ENCODE measurements at places on chromosomes 16 and 17.

DNA sequence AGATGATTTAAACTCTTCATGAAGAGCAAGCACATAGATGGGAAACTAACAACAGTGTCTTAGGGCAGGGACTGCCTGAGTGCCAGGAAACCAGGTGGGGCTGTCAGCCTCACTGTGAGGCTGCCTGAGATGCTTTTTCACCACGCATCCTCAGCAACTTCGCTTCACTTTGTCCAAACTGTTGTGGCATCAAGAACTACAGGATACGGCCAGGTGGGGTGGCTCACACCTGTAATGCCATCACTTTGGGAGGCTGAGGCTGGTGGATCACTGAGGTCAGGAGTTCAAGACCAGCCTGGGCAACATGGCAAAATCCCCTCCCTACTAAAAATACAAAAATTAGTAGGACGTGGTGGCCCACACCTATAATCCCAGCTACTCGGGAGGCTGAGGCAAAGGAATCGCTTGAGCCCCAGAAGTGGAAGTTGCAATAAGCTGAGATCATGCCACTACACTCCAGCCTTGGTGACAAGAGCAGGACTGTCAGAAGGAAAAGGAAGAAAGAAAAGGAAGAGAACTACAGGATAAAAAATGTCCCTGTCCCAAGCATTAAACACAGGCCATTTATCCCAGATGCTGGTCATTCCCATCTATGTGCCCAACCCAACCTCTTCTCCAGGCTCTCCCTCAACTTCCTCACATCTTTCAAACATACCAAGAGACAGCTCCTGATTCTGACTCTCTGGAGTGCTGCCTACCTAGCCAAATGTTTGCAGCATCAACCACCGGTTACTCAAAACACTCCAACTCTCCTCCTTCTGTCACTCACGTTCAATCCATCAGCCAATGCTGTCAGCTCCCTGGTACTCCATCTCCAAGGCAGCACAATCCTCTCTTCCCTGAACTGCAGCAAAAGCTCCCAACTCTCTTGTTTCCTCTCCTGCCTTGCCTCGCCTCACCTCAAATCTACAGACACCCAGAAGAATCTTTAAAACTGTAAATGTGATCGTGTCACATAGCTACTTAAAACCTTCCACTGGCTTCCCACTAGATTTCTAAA, 1.6 kb downstream of the EIF4A3 start:
- DNase-seq: no peak

GRCh38 chr17:41610965-41611640, 1.5 kb downstream of the KRT16 start:
- no peak for DNase-seq

GRCh38 chr17:55580596-55581133, 69.4 kb upstream of the SMIM36 start:
- DNase-seq: no peak

GRCh38 chr17:47252766-47253512, 688 bp upstream of the ITGB3 start:
- DNase-seq: no peak

- no peak for DNase-seq
Observed at GRCh38 chr16:65576139-65576538, 454.3 kb upstream of the CDH11 start.

GRCh38 chr16:89525146-89525913, 17.1 kb downstream of the SPG7 start:
- DNase-seq: no peak

GRCh38 chr17:18008496-18009268, 30.3 kb downstream of the ATPAF2 start:
- DNase-seq: no peak

- no peak for DNase-seq
Observed at GRCh38 chr16:75485230-75486013, 9.8 kb downstream of the CHST6 start.

- DNase-seq: no peak
Observed at GRCh38 chr17:17186051-17186450, 20.1 kb downstream of the PLD6 start.

GRCh38 chr17:39955726-39956225, 7.0 kb upstream of the GSDMA start:
- DNase-seq: no peak

DNA sequence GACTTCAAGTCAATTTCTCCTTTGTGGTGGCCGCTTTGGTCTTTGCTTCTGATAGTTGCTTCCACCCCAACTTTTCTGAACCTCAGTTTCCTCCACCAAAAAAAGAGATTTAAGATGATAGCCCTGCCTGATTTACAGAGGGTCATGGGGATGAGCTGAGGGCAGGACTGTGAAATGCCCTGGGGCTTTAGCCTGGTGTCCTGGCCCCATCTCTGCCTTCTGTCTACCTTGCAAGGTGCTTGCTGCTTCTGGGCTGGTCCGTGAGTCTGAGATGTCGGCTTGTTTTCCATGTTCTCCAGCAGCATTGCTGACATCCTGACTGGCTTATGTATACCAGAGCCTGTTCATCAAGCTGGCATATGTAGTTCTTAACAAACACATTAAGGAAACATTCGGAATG, 191.9 kb upstream of the MPHOSPH6 start:
- no peak for DNase-seq

GRCh38 chr16:74700116-74700437, 585 bp downstream of the MLKL start:
- DNase-seq: peak; percentile 6

- no peak for DNase-seq
Observed at GRCh38 chr17:19753661-19754463, 5.8 kb upstream of the ALDH3A1 start.

DNA sequence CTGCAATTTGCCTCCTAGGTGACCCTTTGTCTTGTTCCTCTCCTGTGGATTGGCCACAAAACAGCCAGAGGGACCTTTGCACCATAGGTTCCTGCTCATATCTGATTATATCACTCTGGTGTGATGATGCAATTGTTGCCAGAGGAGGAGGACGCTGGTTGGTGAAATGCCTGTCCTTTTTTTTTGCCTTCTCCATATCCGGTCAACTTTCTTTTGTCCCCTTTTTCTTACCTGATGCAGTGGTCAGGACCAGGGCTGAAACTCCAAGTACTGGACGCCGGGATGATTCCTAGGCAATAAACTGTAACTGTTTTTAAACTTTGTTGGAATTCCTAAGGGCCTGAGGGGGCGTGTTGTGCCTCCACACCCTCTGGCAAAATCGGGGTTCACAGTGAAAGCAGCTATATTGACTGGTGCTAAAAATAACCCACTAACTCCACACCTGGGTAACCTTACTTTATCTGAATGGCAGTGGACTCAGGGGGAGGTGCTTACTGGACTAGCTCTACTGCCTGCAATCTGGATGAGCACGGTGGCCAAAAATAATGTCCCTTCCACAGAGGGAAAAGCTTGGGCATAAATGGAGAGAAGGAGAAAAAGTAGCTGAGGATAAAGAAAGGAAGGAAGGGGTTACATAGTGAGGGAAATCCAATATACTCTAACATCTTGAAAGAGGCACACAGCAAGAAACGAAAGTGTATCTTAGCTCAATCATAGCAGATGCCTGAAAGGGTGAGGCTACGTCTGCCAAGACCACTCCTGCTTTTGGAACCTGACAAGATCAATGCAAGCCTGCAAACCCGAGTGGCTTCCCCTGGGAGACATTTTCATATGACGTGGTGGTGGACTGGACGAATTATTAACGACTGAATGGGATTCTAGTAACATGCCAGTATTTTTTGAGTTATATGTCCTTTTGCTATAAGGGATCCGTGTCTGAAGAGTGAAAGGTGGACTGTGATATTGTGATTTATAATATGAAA, 28.4 kb upstream of the ZNF423 start:
- DNase-seq: no peak

DNA sequence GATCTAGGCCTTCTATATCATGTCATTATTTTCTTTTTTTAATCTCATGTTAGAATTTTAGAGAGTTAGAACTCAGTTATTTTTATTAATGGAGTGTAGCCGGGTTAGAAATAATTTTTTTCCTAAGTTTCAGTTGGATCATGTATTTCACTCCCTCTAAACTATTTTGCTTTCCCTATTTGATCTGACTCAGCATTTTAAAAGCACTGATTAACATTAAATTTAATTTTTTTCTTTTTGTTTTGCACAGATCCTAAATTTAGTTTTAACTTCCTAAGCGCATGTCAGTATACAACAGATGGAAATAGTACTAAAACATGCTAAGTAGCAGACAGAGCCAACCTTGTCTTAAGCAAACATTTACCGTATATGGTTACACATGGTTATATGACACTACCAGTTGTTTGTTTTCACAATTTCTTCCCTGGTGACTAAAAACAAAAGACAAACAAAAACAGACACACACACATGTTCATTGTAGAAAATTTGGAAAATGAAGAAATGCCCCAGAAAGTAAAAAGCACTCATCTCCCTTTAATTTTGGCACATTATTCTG, 33.6 kb upstream of the RAB11FIP4 start:
- no peak for DNase-seq

GRCh38 chr16:11405331-11406176, 60.3 kb downstream of the RMI2 start:
- DNase-seq: no peak

DNA sequence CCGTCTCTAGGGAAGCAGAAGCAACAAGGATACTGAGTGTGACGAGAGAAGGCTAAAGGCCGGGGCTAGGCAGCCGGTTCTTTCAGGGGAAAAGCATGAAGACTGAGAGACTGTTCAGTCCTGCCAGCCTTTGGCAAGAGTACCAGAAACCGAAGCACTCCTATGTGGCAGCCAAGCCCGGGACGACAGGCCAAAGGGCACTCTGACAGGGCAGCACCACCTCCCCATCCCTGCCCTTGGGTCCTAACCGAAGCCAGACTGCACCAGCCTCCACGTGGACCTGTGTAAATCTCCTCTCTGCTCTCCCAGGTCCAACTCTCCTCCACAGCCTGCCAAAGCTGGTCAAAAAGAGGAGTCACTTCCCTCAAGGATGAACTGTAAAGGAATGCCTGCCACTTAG, 23.5 kb upstream of the ALOX15 start:
- no peak for DNase-seq

- no peak for DNase-seq
Observed at GRCh38 chr17:83154311-83155127, 75.1 kb downstream of the METRNL start.

GRCh38 chr16:86874141-86874540, 295.8 kb downstream of the FOXL1 start:
- DNase-seq: no peak

GRCh38 chr17:81693509-81694210, 9.5 kb upstream of the MRPL12 start:
- DNase-seq: no peak

DNA sequence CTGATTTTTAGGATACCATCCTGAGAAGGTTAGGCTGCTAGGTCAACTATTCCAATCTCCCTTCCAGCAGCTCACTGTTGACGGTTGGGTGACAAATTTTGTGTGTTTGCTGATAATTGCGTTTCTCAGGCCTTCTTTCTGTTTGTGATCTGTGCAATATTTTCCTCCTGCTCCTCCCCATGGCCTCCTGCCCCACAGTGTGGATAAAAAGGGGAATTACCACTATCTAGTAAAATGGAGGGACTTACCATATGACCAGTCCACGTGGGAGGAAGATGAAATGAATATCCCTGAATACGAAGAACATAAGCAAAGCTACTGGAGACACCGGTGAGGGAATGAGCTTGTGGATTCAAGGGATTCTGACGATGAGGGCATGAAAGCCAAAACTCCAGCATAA, 9.2 kb downstream of the CHD3 start:
- no peak for DNase-seq

GRCh38 chr17:29066047-29066446, 23.1 kb downstream of the PIPOX start:
- no peak for DNase-seq

- peak; percentile 87 for DNase-seq
Observed at GRCh38 chr16:89167425-89167941, 4.1 kb upstream of the CDH15 start.

- DNase-seq: no peak
Observed at GRCh38 chr17:16935786-16936185, 36.1 kb downstream of the TNFRSF13B start.

DNA sequence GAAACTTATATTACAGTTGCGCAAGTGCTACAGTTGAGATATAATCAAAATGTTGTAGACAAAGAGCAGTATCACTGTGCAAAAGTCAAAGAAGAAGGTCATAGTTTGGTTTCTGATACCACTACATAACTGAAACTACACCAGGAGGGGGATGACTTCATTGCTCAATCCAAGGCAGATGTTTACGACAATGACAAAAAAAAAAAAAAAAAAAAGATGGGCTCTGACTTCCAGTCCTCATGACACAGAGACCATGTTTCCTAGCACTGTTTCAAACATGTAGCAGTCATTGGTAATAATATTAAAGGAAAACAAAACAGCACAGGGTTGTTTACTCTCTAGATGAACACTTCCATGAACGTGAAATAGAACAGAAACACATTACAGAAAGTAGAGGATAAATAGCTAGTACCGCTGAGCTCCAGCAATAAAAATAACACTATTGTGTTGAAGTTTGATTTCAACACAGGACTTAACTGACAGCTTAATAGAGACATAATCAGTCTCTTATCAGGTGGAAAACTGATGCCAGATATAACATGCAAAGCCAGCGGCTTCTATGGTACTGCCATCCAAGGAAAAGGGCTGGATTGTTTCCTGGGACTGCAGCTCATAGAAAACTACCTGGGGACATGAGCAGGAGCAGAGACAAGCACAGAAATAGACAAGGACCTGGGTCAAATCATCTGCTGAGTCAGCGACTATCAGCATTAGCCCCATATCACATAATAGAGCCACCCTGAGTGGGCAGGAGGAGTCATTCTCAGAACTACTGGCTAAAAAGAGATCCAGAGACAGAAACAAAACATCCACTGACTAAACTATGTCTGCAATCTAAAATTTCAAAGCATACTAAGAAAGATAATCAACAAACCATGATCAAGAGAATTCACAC, 463.6 kb upstream of the SOX9 start:
- no peak for DNase-seq

GRCh38 chr16:80986557-80986956, 20.1 kb downstream of the CMC2 start:
- no peak for DNase-seq

DNA sequence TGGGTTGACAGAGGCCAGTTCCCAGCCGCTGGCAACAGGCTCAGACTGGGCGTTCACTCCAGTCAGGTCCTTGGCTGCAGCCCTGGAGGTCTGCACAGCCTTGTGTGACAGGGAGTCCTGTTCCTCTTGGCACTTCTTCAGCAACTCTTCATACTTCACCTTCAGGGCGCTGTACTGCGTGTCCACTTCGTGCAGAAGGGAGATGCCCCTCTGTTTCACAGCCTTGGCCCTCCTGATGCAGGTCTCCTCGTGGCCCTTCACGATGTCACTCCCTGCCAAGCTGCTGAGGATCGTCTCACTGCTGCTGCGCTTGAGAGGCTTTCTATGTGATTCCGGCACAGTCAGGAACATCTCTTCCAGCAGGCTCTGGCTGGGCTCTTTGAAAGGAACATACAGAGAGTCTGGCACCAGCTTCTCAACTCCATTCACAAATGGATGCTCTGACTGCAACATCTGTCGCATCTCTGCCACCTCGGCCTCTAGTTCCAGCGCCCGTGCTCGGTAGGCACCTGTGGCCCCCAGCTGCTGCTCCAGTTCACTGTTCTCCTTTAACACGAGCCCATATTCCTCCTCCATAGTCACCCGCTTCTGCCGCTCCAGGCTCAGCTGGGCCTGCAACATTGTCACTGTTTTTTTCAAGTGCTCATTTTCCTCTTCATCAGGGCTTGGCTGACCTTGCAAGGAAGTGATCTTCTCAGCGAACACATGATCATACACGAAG, 27.2 kb downstream of the CDR2 start:
- no peak for DNase-seq

Data from stimulated activated CD4-positive, alpha-beta T cell treated with anti-CD3 and anti-CD28 coated beads, Interleukin-15, amount 100 ng/mL, for 1 hour (primary cell).